ENCODE measurements at places on chromosomes 2 and 18. TPM values are rescaled to one million over a fixed set of nuclear protein-coding genes. Genes with fewer than 3 reads are reported as not detected.
A peak's percentile ranks its signal among the peaks of the same experiment; 100 is the strongest.

- H3K27ac ChIP-seq, result no peak overlapping the region
- H3K27me3 ChIP-seq, result peaks cover 28% of the 10 kb centered on the region
- no peaks in the 10 kb centered on the region for H3K4me1 ChIP-seq
- DNase-seq, result no peak
- no peak overlapping the region for H3K4me3 ChIP-seq
Observed at GRCh38 chr18:37634516-37634915, 68.9 kb upstream of the CELF4 start.

DNA sequence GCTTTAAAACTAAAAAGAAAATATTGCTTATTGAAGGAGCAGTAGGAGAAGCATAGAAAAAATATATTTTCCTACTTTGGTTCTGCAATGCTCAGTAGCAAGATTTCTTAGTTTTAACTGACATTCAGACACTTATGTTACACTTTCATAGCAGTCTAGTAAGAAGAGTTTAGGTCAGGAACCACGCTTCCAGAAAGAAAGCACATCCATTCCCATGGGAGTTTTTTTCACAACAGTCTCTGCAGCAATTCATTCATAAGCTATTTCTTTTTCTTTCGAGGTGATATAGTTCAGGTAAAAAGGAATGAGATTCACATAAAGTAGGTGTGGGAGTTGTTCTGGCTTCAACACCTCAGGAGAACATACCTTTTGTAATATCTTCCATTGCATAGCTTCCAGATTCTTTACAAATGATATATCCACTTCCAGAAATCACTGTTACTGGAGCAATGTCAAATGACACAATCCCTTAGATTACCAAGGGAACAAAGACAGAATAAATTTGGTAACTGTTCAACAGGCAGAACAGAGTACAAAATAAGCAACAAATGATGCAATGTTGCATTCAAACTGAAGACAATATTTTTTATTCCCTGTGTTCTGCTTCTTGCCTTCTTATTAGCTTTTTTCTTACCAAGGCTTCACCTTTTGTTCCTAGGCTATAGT lies 95.2 kb upstream of the GULP1 start:
- DNase-seq, result no peak
- H3K4me1 ChIP-seq, result peaks cover 9% of the 10 kb centered on the region
- H3K4me3 ChIP-seq, result no peak overlapping the region
- no peak overlapping the region for H3K27ac ChIP-seq
- no peaks in the 10 kb centered on the region for H3K27me3 ChIP-seq

The SCN3A gene
- total RNA-seq, result 1.3 TPM

GRCh38 chr18:13446024-13446423 lies 227.5 kb downstream of the LDLRAD4 start:
- H3K4me3 ChIP-seq, result no peak overlapping the region
- no peaks in the 10 kb centered on the region for H3K4me1 ChIP-seq
- H3K27ac ChIP-seq, result no peak overlapping the region

GRCh38 chr2:134253804-134254203 lies at the start of gene MGAT5:
MGAT5 (plus strand) TSS chr2:134254072; CDS start chr2:134254404, 332 bp downstream.
- H3K27me3 ChIP-seq, result no peaks in the 10 kb centered on the region
- DNase-seq, result no peak
- H3K36me3 ChIP-seq, result peaks cover 9% of the 10 kb centered on the region
- peaks cover 16% of the 10 kb centered on the region for H3K4me1 ChIP-seq

GRCh38 chr2:64700133-64700809 lies 46.6 kb upstream of the SERTAD2 start:
- no peaks in the 10 kb centered on the region for H3K36me3 ChIP-seq
- no peak overlapping the region for H3K27ac ChIP-seq
- H3K4me1 ChIP-seq, result peaks cover 42% of the 10 kb centered on the region
- H3K4me3 ChIP-seq, result no peak overlapping the region

GRCh38 chr18:50639711-50640110 lies 79.8 kb downstream of the MAPK4 start:
- no peak overlapping the region for H3K4me3 ChIP-seq
- no peaks in the 10 kb centered on the region for H3K36me3 ChIP-seq
- no peak for DNase-seq
- no peaks in the 10 kb centered on the region for H3K4me1 ChIP-seq

DNA sequence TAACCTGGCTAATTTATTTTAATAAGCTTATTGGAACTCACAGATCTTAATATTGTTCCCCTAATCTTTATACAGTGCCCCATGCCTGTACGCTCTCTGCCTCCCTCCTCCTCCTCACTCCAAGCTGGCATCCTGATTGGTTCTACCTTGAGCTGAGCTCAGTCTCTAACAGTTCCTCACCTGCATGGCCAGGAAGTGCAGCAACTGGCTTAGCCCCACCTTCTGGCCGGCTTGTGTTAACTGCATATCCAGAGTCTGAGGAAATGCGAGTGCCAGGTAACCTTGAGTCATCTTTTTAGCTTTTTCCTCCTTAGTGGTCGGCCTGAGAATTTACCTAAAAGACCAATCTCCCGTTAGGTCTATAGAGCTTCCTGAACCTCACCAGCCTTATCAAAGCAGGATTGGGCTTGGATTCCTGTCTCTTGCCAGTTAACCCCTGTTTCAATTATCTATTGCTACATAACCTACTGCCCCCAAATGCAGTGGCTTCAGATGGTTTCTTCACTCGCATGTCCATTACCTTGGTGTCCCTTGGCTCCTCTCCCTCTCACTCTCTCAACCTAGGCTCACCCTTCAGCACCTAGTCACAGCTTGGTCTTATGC lies 89.5 kb upstream of the STK39 start:
- peaks cover 18% of the 10 kb centered on the region for H3K4me1 ChIP-seq
- H3K27ac ChIP-seq, result peak overlapping the region; percentile 40
- no peaks in the 10 kb centered on the region for H3K27me3 ChIP-seq
- peak overlapping the region; percentile 55 for H3K4me3 ChIP-seq
- DNase-seq, result peak; percentile 88

DNA sequence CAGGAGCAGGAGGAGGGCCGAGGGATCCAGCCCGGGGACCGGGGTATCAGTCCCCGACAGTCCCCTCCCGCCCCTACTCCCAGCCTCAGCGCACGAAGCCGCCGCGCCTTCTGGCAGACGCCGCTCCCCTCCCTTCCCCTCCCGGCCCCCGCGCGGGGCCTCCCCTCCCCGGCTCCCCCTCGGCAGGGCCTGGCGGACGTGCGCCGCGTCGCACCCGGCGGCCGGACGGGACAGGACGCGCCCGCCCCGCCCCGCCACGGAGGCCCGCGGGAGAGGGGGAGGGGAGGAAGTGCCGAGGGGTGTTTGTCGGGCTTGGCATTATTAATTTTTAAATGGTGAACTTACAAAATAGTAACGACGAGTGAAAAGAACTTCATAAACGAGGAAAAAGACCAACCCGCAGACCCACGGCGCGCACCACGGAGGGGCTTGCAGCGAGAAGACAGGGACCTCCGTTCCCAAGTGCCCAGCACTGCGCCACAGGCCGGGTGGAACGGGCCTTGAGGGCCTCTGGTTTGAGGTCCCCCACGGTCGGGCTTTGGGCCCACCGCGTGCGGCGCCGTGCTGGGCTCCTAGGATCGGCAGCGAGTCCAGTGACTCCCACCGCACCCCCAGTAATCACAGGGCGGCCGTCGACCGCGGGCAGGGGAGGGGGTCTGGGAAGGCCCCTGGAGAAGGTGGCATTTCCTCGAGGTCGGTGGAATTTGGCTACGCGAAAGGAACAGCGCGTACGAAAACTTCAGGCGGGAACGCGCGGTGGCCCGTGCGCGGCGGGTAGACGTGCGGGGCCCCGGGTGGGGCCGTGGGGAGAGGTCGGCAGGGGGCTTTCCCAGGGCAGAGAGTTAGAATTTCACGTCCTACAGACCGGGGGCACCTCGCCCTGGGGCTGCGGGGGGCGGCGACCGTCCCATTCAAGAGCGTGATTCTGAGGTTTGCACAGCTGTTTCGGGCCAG lies 954 bp upstream of the CTDSP1 start:
- H3K4me3 ChIP-seq, result peak overlapping the region; percentile 98
- H3K27ac ChIP-seq, result peak overlapping the region; percentile 63
- H3K27me3 ChIP-seq, result no peaks in the 10 kb centered on the region
- no peak for DNase-seq

The ACVR1C gene
- 0.99 TPM for total RNA-seq

The IL36G gene
- not detected for total RNA-seq

The MAL gene
- total RNA-seq, result not detected

DNA sequence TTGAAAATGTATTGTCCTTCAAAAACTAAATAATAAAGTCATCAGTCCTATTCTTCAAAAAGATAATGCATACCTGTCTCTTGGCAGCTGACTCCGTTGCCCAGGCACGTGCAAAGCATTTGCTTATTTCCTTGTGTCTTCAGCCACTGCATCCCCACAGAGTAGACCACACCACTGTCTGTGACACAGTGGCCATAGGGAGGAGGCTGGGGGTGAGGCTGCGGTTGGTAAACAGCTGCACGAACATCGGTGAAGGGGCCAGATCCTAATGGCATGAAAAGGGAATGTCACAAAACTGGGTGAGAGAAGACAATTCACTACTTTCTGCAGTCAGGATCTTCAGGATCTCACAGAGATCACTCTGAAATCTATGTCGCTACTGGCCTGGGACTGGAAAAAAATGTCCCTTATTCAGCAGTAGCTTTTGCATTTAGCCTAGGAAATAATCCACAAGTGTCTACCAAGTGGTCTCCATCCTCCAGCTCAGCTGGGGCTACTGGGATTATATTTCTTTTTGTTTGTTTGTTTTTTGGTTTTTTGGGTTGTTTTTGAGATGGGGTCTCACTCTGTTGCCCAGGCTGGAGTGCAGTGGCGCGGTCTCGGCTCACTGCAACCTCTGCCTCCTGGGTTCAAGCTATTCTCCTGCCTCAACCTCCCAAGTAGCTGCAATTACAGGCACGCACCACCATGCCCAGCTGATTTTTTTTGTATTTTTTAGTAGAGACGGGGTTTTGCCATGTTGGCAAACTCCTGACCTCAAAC lies 10.7 kb downstream of the FN1 start:
- no peak overlapping the region for H3K27ac ChIP-seq
- no peaks in the 10 kb centered on the region for H3K27me3 ChIP-seq
- peaks cover 8% of the 10 kb centered on the region for H3K36me3 ChIP-seq
- H3K4me1 ChIP-seq, result no peaks in the 10 kb centered on the region

DNA sequence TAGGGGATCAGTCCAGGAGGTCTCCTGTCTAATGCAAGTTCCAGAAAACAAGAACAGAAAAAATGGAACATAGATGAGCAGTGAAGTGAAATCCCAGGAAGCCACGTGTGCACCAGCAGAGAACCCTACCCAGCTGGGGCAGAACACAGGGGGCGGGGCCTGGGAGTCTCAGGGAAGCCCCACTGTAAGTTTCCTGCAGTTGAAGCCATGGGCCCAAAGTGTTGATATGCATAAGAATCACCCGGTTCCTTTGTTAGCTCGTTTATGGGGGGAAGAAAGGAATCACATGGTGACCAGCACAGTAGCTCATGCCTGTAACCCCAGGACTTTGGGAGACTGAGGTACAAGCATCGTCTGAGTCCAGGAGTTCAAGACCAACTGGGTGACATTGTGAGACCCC lies 131.3 kb downstream of the INO80D start:
- no peak for DNase-seq
- no peak overlapping the region for H3K4me3 ChIP-seq
- H3K27me3 ChIP-seq, result no peaks in the 10 kb centered on the region
- H3K4me1 ChIP-seq, result no peaks in the 10 kb centered on the region

GRCh38 chr2:21033237-21034155 lies 10.4 kb downstream of the APOB start:
- no peak overlapping the region for H3K4me3 ChIP-seq
- H3K36me3 ChIP-seq, result no peaks in the 10 kb centered on the region
- H3K27ac ChIP-seq, result no peak overlapping the region
- no peaks in the 10 kb centered on the region for H3K4me1 ChIP-seq

The IL1RL2 gene
- 0.68 TPM for total RNA-seq

DNA sequence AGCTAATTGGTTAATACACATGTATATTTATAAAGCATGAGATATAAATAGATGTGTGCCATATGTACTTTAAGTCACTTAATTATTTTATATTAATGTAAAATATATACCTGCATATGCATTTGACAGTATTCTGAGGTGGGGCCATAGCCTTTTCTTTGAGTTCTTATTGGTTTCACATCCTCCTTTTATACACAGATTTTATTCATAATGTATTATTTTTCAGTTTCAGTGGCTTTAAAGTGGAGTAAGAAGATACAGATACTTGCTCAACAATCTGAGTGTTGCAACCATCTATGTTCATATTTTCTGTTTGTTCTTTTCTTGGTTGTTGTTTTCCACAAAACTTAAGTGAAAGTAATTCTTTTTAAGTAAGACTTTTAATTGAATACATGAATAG lies 436.5 kb downstream of the RND3 start:
- no peaks in the 10 kb centered on the region for H3K27me3 ChIP-seq
- no peak overlapping the region for H3K27ac ChIP-seq
- peaks cover 5% of the 10 kb centered on the region for H3K4me1 ChIP-seq
- no peaks in the 10 kb centered on the region for H3K36me3 ChIP-seq
- DNase-seq, result no peak

DNA sequence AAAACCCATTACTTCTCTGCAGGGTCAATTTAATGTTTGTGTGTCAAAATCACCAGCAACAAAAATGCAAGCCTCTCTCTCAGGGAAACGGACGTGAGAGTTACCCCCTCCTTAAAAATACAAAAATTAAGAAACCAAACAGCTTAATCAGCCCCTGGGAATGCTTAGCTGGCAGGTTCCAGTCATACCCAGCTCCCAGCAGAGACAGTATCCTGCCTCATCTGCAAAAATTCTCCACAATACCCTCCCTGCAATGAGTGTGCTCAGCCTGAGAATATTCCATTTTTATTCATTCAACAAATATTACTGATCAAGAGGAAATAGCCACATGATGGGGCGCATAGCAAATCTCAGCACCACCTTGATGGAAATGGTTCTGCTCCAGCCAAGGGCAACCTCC lies 36.3 kb downstream of the ST8SIA5 start:
- H3K27me3 ChIP-seq, result peaks cover 22% of the 10 kb centered on the region
- H3K4me3 ChIP-seq, result no peak overlapping the region
- DNase-seq, result no peak
- no peak overlapping the region for H3K27ac ChIP-seq

DNA sequence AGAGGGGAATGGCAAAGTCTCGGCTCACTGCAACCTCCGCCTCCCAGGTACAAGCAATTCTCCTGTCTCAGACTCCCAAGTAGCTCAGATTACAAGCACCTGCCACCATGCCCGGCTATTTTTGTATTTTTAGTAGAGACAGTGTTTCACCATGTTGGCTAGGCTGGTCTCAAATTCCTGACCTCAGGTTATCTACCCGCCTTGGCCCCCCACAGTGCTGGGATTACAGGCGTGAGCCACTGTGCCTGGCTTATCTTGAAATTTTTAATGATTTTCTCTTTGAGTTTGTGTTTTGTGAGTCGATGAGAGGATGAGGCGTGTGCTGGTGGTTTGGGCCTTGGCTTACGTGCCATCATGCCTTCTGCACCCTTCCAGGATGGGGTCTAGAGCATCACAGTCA lies 101.3 kb upstream of the ST3GAL5 start:
- no peaks in the 10 kb centered on the region for H3K27me3 ChIP-seq
- peak; percentile 14 for DNase-seq
- H3K36me3 ChIP-seq, result no peaks in the 10 kb centered on the region
- H3K27ac ChIP-seq, result no peak overlapping the region

DNA sequence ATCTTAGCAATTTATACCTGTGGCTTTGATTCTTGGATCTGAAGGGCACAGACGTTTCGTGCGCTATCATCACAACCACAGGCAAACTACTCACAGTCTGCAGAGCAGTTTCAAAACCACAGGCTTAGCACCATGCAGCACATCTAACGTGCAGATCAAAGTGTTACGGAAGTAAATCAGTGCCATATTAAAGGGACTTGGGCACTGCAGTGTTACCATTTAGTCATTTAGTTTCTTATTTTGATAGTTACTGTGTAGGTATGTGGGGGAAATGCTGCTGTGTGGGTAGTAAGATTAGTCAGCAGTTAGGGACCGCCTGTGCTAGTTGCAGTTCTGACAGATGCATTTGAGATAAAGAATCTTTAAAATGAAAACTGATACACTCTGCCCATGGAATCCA lies 384.0 kb downstream of the NBAS start:
- H3K36me3 ChIP-seq, result no peaks in the 10 kb centered on the region
- H3K4me1 ChIP-seq, result no peaks in the 10 kb centered on the region
- H3K27ac ChIP-seq, result no peak overlapping the region
- no peaks in the 10 kb centered on the region for H3K27me3 ChIP-seq
- no peak overlapping the region for H3K4me3 ChIP-seq

Data from Calu3 (cell line).